ENCODE measurements at places on chromosomes 7 and 10.

DNA sequence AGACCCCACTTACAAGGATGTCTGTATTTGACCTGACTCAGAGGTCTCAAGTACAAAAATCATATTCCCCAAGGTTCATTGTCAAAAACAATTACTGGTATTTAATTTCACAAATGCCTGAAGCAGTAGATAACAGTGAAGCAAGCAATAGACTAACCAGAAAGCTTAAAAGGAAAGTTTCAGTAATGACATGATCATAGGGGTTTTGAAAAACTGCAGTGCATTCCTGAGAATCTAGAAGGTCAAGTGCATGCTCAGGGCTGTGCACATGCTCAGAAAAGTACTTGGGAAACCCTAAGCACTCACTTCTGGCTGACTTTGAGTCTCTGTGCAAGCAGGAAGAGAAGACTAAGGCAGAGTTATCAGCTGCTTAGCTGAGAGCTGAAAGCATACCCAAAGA is 27.1 kb downstream of the RASGEF1A start:
- no peak for DNase-seq

DNA sequence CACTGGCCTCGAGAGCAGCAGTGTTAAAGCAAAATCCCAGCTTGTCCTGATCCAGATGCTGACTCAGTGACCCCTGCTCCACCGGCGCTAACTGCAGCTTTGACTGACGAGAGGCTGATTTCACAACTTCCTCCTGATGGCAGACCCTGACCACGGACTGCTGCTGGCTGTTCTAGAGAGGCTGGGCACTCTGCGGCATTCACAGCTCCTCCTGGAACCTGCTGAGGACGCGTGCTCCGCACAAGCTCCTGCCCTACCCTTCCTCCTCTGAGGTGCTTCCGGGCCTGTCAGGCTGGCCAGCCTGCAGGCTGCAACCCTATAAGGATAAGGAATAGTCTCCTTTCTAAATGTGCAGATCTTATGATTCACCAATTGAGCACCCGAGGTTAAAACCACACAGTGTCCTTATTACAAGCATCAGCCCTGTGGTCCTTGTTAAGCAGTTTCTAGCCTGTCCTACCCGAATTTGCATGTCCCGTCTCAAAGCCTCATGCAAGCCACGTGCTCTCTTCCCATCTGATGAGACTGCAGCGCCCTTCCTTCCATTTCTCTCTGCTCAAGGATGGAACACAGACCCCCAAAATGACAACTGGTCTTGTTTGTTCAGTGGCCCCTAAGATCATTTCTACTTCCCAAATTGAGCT is 35.5 kb upstream of the NCAPG2 start:
- no peak for DNase-seq

- DNase-seq: peak; percentile 1
Measured at GRCh38 chr7:80618096-80618495, 20.3 kb upstream of the CD36 start.

DNA sequence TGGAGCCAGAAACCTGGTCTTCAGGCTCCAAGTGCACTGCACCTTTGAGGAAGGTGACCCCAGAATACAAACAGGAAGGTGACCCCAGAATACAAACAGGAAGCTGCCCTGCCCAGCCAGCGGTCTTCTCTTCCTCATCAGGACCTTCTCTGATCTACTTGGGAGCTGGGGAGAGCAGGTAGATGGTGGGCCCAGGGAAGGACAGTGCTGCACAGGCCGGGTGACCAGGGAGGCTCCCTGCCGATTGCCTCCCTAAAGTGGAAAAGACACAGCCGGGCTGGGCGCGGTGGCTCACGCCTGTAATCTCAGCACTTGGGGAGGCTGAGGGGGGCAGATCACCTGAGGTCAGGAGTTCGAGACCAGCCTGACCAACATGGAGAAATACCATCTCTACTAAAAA is 151.8 kb upstream of the CHST15 start:
- no peak for DNase-seq
